CD4-positive, alpha-beta T cell treated with Interleukin-6 at 100 ng/mL for 8 hours (primary cell): ENCODE measurements at places on chromosomes 1 and 21.

DNA sequence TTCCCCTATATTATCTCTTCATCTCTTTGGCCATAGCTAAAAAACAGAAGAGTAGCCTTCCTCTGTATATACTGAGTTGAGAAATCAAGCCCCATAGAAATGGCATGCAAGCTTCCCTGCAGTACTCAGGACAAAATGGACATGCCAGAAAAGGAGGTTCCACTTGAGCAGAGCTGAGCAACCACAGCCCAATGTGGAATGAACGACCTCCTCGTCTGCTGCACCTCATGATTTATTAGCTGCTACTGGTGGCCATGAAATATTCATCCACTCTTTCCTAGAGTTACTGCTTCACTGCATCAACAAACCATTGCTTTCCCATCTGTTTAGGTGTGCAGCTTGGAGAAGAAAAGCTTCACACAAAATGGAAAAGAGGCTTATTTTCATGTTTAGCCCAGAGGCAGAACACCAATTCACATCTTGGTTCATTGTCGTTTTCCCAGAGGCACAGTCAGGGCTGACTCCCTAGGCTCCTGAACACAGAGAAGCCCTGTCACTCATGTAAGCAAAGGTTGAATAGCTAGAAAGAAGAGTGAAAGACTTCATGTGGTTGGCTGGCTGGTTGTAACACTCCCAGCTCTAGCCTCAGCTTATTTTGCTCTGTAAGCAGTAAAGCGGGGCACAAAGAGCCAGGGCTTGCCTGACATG, 148.0 kb downstream of the TSEN15 start:
- no peak for DNase-seq

- DNase-seq, result no peak
Measured at GRCh38 chr1:25217015-25217414, 15.3 kb downstream of the SYF2 start.

- DNase-seq, result no peak
Measured at GRCh38 chr1:44152692-44153091, 11.3 kb upstream of the KLF18 start.

- no peak for DNase-seq
Measured at GRCh38 chr1:184367427-184368038, 19.3 kb upstream of the C1orf21 start.

DNA sequence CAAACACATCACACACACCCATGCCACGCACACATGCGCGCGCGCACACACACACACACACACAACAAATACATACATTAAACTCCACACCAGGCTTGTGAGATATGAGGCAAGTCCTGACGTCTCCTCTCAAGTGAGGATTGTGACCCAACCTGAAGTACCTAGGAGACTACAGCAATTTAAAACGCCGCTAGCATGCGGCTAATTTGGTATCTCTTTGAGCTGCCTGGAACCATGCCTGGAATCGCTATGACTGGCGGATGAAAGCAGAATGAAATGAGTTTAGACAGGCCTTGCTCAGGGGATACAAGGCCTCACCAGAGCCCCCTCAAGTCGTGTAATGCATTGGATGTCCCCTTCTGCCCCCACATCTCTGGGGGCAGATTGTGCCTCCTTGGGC, 1.6 kb upstream of the RAB7B start:
- DNase-seq, result no peak

- DNase-seq, result no peak
Measured at GRCh38 chr1:108082001-108082400, 117.0 kb upstream of the VAV3 start.

DNA sequence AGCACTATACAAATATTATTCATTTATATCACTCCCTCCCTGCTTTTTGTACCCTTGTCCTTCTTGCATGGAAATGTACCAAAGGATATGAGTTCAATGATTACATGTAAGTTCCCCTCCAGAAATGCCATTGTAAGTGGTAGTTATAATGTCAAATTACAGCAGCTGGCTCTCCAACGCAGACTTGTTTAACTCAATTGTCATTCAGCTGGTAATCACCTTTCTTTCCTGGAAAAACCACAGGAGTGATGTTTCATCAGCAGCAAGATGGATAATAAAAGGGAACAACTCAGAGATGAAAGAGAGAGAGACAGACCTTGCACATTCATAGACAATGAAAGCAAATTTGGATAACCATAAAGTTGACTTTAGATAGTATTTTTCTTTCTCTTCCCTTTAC, 578.6 kb upstream of the PBX1 start:
- DNase-seq, result no peak

GRCh38 chr1:54053745-54054437, 483 bp downstream of the TCEANC2 start:
- no peak for DNase-seq

DNA sequence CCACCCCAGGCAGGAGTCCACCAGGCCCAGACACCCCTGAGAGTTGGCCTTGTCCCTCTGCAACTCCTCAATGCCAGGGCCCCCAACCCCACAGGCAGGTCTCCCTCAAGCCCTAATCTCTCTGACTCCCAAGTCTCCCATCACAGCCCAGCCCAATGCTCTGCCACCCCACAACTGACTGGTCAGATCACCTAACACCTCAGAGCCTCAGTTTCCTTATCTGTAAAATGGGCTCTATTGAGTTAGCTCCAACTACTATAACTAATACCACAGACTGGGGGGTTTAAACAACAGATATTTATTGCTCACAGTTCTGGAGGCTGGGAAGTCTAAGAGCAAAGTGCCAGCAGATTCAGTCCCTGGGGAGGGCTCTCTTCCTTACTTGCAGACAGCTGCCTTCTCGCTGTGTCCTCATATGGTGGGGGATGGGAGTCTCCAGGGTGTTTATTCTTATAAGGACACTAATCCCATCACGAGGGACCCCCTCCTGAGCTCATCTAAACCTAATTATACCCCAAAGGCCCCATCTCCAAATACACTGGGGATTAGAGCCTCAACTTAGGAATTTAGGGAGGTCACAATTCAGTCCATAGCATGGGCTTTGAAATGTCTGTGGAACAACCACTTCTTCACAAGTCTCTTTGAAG, 34.9 kb upstream of the ZC3H12A start:
- no peak for DNase-seq

DNA sequence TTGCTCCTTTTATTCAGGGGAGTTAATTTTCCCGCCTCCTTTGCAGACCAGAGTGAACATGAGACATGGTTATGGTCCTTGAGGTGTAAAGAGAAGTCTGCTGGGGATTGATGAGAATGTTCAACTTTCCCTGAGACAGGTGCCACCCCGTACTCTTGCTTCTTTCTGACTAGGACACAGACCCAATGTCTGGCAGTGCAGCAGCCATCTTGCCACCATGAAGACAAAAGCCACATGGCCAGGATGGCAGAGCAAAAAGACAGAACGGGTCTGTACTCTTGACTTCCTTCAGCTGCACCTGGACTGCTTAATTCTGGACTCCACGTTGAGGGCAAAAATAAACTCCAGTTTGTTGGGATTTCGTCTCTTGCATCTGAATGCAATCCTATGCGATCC, 54.1 kb downstream of the KLHDC7A start:
- no peak for DNase-seq

DNA sequence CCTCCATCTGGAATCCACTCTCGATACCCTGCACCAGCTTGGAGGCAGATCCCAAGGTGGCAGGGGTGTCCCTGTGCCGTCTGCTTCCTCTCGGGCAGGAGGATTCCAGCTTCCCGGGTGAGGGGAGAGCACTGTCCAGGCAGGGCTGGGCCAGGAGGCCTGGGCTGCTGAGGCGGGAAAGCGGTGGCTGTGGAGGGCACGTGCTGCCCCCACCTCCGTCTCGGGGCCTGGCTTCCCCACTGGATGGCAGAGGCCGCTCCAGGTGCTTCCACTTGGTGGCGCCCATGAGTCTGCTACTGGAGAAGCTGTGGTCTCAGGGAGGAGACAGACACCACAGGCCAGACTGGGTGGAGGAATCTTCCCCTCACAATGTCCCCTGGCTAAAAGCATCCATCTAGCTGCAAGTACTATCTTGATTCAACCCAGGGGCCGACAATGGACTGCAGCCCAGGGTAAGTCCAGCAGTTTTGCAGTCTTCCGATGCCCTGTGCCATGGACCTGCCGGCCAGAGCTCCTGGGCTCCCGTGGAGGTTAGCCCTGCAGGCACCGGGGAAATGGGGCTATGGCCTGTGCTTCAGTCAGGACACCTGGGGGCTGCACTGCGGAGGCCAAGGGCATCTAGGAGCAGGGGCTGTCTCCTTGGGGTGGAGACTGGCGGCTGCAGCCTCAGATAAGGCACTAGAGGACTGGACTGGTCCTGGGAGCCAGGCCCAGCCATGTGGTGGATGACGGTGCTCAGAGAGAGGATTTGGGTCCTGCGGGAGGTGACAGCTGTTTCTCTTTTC, 41.3 kb upstream of the EIF4G3 start:
- no peak for DNase-seq

GRCh38 chr1:53945183-53945432, 391 bp downstream of the IFT25 start:
- DNase-seq, result no peak

DNA sequence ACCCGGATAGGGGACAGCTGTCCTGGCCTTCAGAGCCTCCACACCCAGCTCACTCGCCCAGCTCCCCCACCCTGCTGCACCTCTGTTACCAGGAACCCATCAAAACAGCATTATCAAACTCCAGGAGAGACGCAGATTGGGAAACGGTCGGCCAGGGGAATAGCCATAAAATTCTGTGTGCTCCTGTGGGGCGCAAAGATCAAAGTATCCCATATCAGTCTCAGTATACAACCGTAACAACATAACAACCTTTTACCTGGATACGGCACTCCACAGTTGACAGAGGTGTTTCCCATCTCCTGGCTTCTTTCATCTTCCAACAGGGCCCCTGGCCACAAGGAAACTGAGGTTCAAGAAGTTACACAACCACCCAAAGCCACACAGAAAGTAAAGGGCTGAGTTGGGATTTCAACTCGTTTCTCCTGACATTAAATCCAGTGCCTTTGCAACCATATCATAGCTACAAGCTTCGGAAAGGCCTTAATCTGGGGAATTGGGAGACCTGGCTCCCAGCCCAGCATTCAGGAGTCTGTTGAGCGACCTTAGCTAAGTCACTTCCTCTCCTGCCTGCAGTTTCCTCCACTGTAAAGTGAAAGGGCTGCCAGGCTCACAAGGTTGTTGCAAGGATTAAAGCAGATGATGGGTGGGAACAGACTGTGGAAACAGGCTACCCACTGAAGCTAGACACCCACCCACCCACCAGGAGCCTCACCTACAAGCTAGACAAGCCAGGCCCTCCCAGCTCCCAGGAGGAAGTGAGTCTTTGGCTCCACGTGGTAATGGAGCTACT, 8.1 kb upstream of the EPHB2 start:
- DNase-seq, result no peak

GRCh38 chr1:7922301-7922700, 18.3 kb downstream of the TNFRSF9 start:
- DNase-seq, result no peak

DNA sequence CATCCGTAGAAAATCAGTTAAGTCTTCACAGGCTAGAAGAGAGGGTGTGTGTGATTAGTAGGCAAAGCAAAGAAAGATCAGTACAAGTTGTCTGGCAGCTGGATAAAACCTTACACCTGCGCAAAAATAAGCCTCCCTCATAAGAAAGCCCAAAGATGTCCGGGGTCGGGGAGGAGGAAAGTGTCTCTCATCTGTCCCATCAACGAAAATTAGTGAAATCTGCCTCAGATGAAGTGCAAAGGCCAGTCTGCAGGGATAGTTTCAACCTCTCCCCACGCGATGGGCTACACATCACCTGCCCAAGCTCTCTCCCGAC, 333.9 kb downstream of the SRGAP2C start:
- no peak for DNase-seq

DNA sequence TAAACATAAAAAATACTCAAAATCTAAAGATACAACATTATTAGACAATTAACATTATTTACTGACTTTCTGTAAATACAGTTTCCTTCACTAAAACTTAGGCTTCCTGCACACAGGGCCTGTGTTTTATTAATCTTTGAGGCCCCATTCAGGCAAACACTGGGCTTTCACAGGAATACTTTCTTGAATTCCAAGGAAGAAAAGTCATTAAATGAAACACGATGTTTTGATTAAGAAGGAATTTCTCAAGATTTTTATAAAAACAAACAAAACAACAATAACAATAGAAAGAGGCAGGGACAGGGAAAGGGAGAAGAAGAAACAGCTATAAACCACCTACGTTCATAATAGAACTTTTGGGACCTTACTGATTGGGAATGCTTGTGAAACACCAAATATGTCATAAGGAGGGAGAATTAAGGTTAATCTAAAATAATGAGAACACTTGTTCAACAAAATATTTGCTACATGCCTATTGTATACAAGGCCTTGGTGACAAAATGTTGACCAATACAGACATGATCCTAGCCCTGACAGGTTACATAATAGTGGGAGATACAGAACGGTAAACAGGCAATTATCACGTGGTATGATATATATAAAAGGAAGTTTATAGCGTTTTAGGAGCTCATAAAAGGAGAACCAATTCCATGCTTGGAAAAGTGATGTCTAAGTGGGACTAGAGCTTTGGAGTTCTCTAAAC, 3.6 kb downstream of the DDAH1 start:
- no peak for DNase-seq

GRCh38 chr1:155035936-155036335, 2.3 kb downstream of the DCST1 start:
- DNase-seq, result no peak

DNA sequence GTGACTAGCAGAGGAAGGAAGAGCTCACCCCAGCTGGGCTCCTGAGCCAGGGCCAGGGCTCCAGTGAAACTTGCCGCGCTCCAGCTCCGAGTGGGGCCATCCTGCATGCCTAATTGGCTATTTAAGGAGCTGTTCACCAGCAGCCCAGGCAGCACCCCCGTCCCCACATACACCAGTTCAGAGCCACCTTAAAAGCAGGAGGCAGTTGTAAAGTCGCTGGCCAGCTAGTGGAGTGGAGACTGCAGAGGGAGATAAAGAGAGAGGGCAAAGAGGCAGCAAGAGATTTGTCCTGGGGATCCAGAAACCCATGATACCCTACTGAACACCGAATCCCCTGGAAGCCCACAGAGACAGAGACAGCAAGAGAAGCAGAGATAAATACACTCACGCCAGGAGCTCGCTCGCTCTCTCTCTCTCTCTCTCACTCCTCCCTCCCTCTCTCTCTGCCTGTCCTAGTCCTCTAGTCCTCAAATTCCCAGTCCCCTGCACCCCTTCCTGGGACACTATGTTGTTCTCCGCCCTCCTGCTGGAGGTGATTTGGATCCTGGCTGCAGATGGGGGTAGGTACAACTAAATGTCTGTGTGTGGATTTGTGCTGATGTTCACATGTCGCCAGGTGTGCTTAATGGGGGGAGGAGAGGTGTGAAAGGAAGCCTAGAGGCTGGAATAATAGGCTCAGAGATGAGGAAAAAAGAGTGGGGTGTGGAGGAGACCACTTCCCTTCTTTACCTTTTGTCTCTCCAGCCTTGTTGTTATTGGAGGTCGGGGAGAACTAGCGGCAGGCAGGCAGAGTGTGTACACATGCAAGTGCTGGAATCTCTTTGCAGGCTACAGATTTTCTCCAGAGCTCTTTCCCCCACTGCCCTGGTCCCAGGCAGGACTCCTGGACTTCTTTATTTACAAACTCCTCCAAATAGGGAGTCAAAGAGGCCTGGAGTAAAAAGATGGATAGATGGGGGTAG, at the start of gene CA14:
CA14 (plus strand) TSS at position 151 of the 962 bp plus-strand sequence; CDS start at position 506, 355 bp downstream.
- no peak for DNase-seq

GRCh38 chr1:116545359-116545705, 25.5 kb downstream of the CD58 start:
- DNase-seq, result no peak

- no peak for DNase-seq
Measured at GRCh38 chr1:69256036-69256435, 311.7 kb upstream of the LRRC7 start.

- no peak for DNase-seq
Measured at GRCh38 chr1:172613294-172613693, 45.6 kb upstream of the FASLG start.
